MCF 10A (cell line): ENCODE measurements at places on chromosomes 2 and 18. TPM values are rescaled to one million over a fixed set of nuclear protein-coding genes. Genes with fewer than 3 reads are reported as not detected.

DNA sequence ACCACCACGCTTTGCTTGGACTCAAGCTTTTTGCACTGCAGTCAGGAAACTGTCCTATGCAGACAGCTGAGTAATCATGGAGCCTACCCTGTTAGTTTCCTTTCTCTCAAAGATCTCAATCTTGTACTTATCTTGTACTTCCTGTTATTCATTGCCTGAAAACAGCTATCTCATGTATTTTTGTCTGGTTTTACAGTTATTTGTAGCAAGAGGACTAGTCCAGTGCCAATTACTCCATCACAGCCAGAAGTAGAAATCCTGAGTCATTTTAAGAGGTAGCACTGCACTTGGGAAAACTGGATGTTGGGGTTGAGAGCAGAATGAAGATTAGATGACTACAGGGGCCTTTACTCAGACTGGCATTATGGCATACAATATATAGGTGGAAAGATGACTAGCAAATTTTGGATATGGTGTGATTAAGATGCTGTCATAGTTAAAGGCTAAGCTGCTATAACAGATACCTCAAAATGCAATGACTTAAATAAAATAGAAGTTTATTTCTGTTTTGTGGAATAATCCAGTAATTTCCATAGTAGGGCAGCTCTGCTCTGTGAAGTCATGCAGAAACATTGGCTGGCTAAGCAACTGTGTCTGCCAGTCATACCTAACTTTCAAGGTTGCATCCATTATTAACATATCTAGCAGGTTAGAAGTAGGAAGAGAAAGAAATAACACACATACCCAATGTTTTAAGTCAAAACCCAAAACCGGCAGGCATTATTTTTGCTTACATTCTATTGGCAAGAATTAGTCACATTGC lies 21.1 kb upstream of the CHMP3 start:
- no peaks in the 10 kb centered on the region for H3K36me3 ChIP-seq
- no peak for DNase-seq
- H3K27ac ChIP-seq, result no peak overlapping the region
- H3K4me3 ChIP-seq, result no peak overlapping the region
- H3K27me3 ChIP-seq, result no peaks in the 10 kb centered on the region
- no peaks in the 10 kb centered on the region for H3K4me1 ChIP-seq

DNA sequence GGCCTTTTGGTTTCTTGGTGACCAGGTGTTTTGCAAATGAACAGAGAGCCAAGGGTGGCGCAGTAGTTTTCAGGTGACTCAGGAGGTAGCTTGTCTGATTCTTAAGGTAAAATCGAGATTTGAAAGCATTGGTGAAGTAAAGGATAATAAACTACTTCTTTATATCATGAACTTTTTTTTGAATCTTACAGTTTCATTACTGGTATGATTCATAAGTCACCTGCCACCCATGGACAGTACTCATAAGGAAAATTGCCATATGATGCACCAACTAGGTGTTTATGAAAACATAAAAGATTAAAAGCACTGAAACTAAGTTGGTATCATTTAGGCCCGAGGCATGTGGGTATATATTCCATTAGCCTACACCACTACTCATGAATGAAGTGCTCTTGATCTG lies 84.1 kb upstream of the MGAT5 start:
- H3K27me3 ChIP-seq, result no peaks in the 10 kb centered on the region
- H3K27ac ChIP-seq, result no peak overlapping the region
- H3K4me1 ChIP-seq, result peaks cover 19% of the 10 kb centered on the region
- DNase-seq, result no peak
- H3K36me3 ChIP-seq, result no peaks in the 10 kb centered on the region
- no peak overlapping the region for H3K4me3 ChIP-seq

- peak; percentile 67 for DNase-seq
- H3K4me3 ChIP-seq, result no peak overlapping the region
- peaks cover 8% of the 10 kb centered on the region for H3K4me1 ChIP-seq
Measured at GRCh38 chr2:12076810-12077209, 330.4 kb downstream of the LPIN1 start.

GRCh38 chr2:70532244-70532935 lies 21.2 kb downstream of the TGFA start:
- H3K36me3 ChIP-seq, result no peaks in the 10 kb centered on the region
- DNase-seq, result no peak
- H3K27me3 ChIP-seq, result no peaks in the 10 kb centered on the region
- H3K4me1 ChIP-seq, result no peaks in the 10 kb centered on the region

GRCh38 chr18:51236225-51236624 lies 38.7 kb upstream of the MEX3C start:
- DNase-seq, result peak; percentile 87
- H3K27ac ChIP-seq, result peak overlapping the region; percentile 52
- H3K4me3 ChIP-seq, result no peak overlapping the region
- H3K4me1 ChIP-seq, result peaks cover 21% of the 10 kb centered on the region

The SERPINB3 gene
- 0.28 TPM in 1 of 2 replicates, not detected in the other for total RNA-seq

The RUFY4 gene
- total RNA-seq, result not detected in 2 replicates

The FSHR gene
- not detected in 2 replicates for total RNA-seq
